ENCODE measurements at places on chromosomes 16 and 17.

DNA sequence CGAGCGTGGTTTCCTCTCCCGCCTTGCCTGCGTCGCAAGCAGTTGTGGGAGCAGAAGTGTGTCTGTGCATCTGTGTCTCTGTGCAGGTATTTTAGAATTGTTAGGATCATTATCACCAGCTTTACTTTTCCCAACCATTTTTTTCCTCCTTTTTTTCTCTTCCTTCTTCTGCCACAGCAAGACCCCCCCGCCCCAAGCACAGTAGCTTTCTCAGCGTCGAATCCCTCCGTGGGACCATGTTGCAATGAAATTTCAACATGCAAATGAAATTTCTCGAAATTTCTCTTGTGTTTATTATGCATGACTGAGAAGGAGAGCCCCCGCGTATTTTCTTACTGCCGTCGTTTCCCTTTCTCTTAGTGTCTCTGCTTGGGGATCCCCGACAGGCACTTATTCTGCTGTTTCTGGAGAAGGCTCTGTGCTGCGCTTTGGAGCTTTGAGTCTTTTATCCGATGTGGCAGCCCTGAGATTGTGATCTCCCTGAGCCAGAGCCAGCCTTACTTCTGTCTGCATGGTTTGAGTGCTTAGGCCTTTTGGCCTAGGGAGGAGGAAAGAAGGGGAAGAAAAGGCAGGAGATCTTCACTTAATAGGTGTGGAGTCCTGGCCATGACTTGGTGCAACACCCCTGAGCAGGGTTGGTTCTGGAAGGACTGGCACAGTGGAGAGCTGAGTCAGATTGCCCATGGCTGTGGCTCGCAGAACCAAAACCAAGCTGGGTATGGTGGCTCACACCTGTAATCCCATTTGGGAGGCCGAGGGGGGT, 5.0 kb downstream of the ARMC7 start:
- no peak for DNase-seq

DNA sequence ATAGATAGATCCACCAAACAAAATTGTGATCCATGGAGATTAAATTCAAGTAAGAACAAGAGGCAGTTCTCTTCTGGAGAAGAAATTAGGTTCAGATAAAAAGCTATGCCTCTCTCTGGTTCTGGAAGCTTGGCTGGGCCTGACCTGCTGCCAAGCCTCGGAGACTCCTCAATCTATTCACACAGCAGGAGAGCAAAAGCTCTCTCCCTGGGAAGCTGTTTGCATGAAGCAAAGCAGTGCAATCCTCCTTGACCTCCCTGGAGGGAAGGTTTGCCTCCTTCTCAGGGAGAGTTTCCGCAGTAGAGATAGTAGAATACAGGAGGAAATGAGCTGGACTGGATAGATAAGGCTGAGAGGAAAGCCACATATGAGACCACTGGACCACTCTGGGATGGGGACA, 78.1 kb upstream of the GNAO1 start:
- DNase-seq: no peak

DNA sequence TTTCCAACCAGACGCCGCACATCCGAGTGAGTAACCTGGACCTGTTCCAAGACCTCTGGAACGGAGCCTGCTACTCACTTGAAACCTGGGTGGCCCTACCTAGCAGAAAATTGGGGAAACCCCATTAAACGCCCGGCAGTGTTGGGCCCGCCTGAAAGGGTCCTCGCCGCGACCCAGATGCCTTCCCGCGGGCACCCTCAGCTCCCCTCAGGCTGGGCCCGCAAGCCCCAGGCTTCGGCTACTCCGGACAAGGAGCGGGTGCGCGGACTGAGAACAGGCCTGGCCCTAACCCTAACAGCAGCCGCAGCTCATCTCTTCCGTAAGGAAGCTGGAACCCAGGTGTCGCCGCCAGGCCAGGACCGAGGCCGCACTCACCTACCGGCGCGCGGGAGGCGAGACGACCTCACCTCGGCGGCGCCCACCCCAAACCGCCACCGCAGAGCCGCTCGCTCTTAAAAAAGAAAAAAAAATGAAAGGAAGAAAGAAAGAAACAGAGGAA, 344 bp downstream of the PSME3IP1 start:
- no peak for DNase-seq

DNA sequence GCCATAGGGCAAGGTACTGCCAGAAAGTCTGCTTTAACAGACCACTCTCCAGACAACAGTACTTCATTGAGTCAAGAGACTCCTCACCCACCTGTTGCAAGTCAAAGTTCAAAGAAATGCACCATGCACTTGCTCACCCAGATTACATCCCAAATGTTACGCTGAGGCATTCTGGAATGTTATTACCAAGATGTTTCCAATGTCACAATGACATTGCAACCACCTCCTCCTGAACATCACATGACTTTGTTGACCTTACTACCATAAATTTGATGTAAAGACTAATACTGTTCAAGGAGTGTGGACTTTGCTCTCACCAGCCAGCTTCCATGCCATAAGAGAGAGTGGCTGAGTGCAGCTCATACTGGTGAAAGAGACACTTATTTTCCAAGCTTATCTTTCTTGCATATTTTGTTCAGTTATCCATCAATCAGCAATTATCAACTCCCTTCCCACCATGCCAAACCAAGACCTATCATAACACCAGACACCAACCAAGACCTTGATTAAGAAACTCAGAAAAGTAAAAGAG, 58.5 kb upstream of the BCAR1 start:
- no peak for DNase-seq

DNA sequence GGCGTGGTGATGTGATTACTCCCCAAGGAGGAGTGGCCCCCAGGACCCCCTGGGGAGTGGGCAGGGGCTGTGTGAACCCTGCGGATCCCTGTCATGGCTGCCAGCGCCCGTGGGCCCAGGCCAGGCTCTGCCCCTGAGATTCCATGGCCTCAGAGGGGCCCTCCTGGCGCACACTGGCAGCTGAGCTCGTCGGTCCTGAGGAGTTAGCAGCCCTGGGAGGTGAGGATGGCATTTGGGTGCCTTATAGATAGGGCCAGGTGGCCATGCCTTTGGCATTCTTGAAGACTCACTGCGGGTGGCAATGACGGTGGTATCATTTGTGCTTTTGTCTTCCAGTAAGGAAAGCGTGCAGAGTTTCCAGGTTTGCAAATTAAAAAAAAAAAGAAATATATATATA, 146.8 kb upstream of the GSE1 start:
- no peak for DNase-seq

DNA sequence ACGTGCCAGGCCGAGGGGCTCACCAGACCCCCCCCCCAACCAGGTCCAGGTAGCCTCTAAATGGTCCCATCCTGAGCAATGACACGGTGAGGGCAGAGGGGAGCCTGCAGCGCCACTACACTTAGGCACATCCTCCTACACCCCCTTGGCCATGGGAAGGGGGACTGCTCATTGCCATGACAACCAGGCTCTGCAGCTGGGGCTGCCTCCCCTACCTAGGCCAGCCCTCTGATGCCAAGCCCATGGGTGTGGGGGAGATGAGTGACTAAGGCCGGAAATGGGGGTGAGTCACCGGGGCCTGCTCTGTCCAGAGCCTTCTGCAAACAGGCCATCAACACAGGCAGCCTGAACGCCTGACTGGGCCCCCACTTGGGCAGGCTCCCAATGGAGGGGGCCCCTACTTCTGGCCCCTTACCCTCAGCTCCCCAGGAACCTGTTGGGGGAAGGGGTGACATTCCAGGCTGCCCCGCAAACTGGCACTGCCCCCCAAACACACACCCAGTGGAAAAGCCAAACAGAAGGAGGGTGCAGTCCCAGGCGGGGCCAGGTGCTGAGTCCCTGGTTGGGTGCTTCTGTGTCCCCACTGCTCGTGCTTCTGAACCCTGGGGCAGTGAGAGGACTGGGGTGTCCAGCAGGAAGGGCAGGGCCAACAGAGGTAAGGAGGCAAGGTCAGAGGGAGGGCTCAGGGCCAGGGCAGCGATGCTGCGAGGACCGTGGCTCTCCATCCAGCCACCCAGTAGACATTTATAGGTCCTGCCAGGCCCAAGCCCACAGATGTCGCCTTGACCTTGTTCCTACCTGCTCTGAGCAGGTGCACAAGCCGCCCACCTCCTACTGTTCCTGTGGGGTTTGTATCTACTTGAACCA, 8.2 kb downstream of the PLCD3 start:
- peak; percentile 74 for DNase-seq

GRCh38 chr17:47980541-47980940, 9.6 kb downstream of the CDK5RAP3 start:
- no peak for DNase-seq

GRCh38 chr16:19851476-19851875, 33.2 kb downstream of the GPRC5B start:
- no peak for DNase-seq

DNA sequence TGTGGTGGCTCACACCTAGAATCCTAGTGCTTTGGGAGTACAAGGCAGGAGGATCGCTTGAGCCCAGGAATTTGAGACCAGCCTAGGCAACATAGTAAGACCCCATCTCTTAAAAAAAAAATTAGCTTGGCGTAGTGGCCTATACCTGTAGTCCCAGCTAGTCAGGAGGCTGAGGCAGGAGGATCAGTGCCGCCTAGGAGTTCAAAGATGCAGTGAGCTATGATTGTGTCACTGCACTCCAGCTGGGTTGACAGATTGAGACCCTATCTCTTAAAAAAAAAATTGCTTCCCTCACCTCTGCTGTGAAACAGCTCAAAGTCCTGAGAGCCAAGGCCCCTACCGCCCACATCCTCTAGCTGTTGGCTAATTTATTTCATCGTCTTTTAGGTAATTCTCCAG, 10.2 kb downstream of the NDE1 start:
- DNase-seq: no peak

- no peak for DNase-seq
Measured at GRCh38 chr16:83928341-83929055, 24.5 kb upstream of the OSGIN1 start.

DNA sequence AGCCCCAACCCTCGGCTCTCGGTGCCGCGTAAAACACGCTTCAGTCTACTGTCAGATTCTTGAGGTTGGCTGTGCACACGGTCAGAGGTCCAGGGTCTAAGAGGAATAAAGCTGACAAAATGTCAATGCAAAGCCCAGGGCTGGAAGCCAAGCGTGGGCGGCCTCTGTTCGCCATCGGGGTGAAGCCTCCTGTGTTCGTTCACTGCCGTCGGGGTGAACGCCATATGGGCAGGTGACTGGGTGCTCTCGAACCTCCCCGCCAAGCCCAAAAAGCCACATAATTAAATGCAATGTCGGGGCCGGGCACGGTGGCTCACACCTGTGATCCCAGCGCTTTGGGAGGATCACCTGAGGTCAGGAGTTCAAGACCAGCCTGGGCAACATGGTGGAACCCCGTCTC, 44.6 kb downstream of the MRM3 start:
- DNase-seq: no peak

GRCh38 chr16:77327717-77328116, 107.1 kb downstream of the ADAMTS18 start:
- no peak for DNase-seq

DNA sequence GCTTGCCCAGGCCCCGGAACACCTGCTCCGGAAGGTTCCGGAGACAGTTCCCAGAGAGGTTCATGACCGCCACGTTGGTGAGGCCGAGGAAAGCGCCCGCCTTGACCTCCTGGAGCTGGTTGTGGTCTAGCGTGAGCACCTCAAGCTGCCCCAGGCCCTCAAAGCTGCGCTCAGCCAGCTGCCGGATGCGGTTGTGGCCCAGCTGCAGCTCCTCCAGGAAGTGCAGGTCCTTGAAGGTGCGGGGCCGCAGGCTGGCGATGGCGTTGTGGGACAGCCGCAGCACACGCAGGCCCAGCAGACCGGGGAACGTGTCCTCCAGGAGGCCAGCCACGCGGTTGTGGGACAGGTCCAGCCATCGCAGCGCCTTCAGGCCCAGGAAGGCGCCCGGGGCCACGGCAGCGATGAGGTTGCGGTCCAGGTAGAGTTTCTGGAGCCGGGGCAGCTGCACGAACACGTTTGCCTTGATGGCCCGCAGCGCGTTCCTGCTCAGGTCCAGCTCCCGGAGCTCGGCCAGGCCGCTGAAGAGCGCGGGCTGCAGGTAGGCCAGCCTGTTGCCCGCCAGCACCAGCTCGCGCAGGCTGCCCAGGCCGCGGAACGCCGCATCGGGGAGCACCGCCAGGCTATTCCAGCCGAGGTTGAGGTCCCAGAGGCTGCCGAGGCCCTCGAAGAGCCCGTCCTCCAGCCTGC, 2.1 kb downstream of the IGFALS start:
- no peak for DNase-seq

- DNase-seq: no peak
Measured at GRCh38 chr16:88669980-88670379, 7.1 kb upstream of the MVD start.

- DNase-seq: no peak
Measured at GRCh38 chr16:72072514-72073342, 9.7 kb downstream of the HPR start.

DNA sequence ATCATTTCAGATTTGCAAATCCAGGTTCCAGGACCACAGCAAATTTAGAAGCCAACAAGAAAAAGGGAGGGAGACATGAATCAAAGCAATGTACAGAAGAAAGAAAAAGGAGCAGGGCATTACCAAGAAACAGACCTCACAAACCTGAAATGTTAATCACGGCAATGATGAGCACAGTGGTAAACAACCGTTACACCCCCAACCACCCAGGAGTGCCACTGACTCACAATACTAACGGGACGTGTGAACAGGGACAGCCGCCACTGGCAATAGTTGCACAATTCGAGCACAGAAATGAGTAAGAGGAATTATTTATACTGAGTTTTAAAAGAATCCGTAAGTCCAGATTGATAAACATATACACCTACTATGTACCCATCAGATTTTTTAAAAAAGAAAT, 13.8 kb downstream of the USP22 start:
- DNase-seq: peak; percentile 71

DNA sequence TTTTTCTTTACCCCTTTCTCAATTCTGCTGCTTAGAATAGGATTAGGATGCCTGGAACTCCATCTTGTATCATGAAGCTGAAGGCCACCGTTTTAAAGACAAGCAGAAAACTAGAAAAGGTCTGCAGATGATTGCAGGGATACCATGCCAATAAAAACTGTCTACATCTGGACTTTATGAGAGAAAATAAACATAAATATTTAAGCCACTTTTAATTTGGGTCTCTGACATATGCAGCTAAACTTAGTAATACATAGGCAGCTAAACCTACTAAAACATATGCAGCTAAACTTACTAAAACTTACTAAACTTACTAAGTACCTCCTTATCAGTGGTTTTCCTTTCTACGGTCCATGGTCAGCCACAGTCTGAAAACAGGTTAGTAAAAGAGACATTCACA, 48.4 kb downstream of the FBXL20 start:
- no peak for DNase-seq

GRCh38 chr17:49687878-49688491, 10.1 kb upstream of the SPOP start:
- DNase-seq: no peak

GRCh38 chr17:13953841-13954240, 115.5 kb upstream of the COX10 start:
- DNase-seq: no peak

DNA sequence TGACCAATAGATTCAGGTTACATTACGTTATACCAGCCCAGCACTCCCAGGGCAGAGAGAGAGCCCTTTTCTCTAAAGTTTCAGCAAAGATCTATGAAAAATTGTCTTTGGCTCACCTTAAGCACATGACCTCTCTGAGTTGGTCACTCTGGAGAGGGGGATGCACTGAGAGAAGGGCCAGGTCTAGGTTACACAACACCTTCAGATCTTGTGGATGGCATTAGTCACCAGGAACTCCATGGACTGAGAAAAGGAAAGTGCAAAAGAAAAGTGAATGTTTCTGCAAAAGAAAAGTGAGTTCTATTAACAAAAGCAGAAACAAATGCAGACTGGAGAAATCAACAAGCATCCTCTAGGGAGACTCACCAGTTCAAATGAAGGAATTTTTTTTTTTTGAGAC, 253.3 kb upstream of the SALL1 start:
- DNase-seq: no peak

Data from activated effector memory CD4-positive, alpha-beta T cell treated with anti-CD3 and anti-CD28 coated beads, Interleukin-2, amount 50 U/mL, for 16 hours (primary cell).